ENCODE measurements at places on chromosomes 6 and 20.

DNA sequence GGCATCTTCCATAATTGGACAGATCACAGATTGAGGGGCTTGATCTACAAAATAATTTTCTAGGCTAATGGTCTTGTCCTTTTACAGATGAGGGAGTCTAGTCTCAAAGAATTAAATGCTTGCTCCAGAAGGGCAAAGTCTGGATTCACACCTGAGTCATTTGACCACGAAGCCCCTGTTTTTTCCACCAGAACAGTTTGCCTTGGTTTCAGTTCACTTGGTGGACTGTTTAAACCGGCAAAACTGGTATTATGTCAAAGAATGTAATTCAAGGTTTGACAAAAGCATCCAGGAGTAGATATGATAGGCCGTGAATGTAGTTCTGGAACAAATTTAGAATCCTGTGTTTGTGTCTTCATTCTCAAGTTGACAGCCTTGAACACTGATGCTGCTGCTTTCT lies 3.3 kb downstream of the MYO6 start:
- DNase-seq = no peak

- no peak for DNase-seq
Observed at GRCh38 chr6:157790548-157791160, 32.4 kb upstream of the SNX9 start.

DNA sequence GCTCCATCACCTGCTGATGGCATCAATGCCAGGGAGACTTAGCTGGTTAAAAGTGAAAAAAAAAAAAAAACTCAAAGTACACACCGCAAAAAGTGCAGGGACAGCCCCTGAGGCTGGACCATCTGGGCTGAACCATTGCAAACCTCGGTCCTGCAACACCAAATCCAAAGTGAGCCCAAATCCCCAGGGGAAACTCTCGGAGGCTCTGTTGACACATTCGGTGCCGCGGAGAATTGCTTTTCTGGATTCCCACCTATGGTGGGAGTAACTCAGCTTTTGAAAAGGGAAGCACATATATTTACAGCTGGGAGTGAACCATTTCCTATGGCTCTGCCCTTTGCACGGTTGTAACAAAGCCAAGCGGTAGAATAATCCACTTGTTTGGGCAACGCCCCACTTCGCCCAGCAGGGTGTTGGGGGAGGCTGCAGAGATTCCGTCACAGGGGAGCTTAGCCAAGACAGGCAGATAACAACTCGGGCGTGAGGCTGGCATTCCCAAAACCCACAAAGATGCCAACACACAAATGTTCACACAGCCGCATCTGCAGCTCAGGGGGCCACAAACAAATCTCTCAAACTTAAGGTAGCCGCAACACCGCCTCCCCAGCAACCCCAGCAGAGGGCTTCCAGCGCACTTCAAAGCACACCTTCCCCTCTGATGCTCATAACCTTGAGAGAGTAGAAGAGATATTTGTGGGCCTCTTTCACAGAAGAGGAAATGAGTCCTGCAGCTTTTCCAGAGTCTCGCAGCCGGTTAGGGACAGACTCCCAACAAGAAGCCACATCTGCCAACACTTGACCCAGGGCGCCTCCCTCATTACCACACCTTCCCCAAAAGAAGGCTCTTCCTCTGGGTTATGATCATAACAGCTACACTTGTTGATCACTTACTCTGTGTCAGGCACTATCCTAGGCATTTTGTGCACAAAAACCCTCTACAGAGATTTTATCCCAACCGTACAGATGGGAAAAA lies 11.4 kb downstream of the ZC3H12D start:
- no peak for DNase-seq

- DNase-seq = no peak
Observed at GRCh38 chr6:14981960-14982359, 263.9 kb upstream of the JARID2 start.

DNA sequence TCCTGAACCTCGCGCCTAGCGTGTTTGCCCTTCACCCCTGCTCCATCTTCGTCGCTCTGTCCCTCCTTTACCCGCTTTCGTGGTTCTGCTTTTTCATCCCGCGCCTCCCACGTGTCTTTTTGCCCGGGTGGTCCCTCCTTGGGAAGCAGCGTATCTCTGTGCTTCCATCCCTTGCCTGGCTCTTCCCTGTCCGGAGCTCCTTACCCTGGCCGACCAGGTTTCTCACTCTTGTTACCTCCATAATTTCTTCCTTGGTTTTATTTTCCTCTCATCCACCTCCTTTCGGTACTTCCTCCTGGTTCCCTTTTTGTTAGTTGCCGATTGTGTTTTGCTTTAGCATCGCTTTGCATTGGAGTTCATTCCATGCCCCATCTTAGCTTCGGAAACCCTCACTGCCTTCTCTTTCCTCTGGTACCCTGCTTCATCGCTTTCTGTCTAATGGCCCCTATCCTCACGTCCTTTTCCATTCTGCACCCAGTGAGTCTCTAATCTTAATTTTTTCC lies 735 bp downstream of the FAM135A start:
- peak; percentile 4 for DNase-seq

GRCh38 chr6:150881911-150882481 lies 16.5 kb downstream of the MTHFD1L start:
- DNase-seq = no peak

Data from memory B cell (primary cell).